ENCODE measurements at places on chromosomes 2 and 18.

- no peak for DNase-seq
These were observed 92.7 kb downstream of the USP40 start for GRCh38 chr2:233473878-233474277.

DNA sequence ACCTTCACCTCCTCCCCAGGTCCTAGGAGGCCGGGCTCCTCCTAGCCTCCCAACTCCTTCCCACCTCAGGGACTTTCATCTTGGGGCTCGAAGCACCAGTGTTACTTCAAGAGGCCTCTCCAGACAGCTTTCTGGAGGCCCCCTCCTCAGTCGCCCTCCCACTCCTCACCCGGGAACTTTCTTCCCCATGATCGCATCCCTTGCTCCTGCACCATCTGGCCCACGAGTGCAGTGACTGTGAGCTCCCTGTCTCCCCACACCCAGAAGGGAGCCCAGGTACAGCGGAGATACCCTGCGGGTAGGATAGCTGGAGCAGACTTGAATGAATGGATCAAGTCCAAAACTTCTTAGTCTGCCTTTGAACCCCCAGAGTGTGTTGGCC, 6.1 kb downstream of the ERFE start:
- no peak for DNase-seq

DNA sequence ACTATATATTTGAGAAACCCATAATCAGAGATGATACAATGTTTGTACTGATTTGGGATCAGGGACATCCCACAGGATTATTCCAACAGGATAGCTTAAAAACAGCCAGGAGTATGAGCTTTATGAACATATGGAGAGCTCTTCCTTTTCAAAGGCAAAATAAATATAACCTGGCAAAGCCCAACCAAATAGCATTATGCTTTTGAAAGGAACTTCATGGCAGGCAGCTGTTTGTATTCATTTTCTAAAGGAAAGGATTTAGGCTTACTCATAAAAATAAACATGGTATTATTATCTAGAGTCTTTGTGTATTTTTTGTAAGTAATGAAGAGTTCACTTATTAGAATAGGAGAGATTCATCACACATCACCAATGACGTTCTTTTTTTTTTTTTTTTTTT, 44.4 kb downstream of the CCDC195 start:
- no peak for DNase-seq

- DNase-seq, result no peak
These were observed 359.4 kb upstream of the CWC22 start for GRCh38 chr2:180366481-180366880.

DNA sequence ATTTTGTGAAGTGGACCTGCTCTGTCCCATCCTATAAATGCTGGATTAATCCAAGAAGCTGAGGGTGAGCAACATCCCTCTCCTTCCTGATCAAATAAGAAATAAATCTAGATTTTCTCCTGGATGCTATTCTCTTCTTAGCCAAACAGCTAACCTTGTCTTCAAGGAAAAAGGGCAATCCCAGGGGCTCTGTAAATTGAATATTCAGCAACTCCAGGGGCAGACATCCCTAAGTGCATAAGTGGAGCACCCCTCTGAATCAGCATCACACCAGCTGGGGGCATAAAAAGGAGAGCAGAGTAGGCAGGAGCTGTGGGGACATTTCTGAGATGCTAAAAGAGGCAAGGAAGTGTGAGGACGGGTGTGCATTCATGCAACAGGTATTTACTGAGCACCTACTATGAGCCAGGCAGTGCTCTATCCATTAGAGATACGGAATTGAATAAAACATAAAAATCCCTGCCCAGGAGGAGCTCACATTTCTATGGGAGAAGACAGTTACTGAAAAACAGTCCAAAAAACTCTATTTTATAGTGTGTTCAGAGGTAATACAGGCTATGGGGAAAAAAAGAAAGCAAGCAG, 2.8 kb upstream of the STEAP3 start:
- DNase-seq, result no peak

DNA sequence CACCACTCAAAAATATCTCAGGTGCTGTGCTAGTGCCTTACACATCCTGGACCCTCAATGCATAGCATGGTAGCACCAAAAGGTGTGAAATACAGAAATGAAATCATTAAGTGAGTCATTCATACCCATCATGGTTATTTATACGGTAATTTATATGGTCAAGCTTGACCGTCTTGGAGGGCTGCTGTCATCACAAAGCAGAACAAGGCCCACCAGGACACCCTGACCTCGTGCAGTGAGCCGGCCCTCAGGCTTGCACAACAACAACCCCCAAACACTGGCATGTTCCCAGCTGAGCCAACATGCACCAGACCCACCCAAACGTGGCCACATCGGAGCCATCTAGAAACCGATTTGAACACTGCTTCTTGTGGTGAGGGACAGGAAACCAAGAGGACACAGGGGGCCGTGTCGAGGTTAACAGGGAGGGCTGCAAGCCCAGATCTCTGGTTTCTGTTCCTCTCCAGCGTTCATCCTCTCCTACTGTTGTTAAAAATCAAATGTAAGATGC, 378.5 kb upstream of the ID2 start:
- DNase-seq, result peak; percentile 52

- DNase-seq, result no peak
These were observed 598.4 kb downstream of the MBD2 start for GRCh38 chr18:53625997-53626599.

DNA sequence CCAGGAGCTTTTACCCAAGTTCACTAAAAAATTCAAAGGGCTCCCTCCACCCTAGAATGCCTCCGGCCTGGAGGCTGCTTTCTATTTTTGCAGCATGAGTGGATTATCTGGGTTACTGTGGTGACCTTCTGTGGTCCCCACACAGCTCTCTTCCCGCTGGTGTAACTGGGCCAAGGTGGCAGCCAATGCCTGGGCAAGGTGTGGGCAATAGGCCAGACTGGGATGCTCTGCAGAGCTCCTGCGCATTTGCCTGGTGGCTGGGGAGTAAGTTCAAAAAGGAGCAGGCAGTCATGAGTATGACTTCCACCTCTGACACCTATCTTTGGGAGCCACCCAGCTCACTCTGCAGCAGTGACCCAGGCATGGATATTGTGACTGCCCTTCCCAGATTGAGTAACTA, 130.5 kb upstream of the SPRED2 start:
- no peak for DNase-seq

DNA sequence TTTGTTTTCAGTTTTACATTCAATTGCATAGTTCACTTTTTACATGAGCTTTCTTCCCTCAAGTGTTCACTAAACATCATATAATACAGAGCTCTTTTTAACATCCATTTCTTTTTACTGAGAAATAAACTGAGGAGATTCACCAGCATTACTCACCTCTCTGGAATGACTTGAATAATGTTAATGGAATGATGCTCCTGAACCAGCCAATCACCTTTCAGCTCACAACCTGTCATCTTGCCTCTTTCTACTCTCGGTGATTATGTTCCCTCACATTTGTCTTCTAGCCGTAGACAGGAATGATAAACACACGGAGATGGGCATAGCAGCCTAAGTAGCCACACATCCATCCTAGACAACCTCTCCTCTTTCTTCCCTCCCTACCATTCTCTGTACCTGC, 301.7 kb downstream of the PAX3 start:
- no peak for DNase-seq

DNA sequence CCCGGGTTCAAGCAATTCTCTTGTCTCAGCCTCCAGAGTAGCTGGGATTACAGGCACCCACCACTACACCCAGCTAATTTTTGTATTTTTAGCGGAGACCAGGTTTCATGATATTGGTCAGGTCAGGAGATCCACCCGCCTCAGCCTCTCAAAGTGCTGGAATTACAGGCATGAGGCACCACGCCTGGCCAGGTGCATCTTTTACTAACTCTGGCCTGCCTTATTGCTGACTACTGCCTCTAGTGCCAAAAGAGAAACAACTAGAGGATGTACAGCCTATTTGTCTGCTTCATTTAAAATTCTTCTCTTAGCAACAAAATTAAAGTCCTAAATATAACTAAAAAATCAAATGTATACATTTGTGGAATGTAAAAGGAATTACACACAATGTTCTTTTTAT, 115.4 kb downstream of the BMPR2 start:
- DNase-seq, result no peak

DNA sequence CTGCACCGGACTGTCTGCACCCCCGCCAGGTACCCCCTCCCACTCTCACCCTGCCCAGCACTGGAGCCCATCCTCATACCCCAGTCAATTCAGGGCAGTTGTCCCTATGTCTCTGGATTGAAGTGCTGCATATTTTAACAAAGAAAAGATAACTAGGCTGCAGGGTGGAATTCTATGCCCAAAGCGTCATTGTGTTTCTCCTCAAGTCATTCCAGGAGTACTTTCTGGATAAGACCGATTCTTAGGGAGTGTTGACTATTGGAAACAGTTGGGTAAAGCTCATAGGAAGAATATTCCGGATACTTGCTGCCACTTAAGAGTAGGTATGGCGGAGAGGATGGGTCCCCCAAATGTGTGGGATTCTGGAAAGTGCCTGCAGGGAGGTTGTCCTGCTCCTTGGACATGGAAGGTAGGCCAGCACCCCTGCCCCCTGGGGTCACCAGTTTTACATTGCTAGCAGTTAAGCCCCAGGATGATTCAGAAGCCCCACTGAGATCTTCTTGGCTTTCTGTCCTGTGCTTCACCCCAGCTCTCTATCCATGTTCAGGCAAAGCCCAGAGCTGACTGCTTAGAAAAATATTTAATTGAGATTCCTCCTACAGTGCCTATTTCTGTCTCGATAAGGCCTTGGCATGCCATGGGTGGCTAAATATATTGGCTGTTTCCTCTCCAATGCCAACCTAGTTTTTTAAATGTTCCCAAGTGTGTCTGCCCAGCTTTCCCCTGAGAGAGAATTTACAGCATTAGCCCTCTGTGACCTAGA, 48.2 kb downstream of the RPL37A start:
- no peak for DNase-seq

DNA sequence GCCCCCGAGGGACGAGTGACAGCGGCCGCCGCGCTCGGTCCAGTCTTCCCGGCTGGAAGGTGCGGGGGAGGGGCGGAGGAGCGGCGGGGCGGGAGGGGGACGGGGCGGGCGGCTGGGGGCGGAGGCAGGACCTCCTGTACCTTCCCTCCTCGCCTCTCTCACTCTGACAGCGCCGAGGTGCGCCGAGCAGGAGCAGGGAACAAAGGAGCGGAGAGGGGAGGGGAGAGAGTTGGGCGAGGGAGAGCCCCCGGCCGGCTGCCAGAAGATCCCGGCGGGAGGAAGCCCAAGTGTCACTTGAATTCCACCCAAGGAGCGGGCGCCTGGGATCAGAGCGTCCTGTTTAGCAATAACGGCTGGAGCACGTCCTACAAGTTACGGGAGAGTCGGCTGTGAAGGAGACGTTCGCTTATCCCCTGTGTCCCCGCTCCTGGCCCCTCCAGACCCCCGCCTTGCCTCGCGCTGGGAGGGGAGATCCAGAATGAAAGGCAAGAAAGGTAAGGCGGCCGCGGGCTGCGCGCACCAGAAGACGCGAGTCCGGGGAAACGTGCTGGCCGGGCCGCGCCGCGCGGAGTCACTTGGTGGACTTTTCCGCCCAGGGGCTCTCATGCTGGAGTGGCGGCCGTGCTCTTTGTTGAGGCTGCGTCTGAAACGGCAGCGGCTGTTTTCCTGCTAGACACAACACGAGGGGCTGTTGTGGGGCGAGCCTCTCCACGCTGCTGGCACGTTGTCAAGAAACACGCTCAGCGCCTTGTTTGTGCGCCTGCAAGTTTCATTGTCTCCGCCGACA, at the start of gene TGIF1:
TGIF1 (plus strand) TSS at position 161 of the 787 bp plus-strand sequence; CDS start at position 479, 318 bp downstream.
- DNase-seq, result peak; percentile 39

- no peak for DNase-seq
These were observed 17.7 kb upstream of the CYP1B1 start for GRCh38 chr2:38093527-38094165.

GRCh38 chr2:124162256-124162655, 137.2 kb downstream of the CNTNAP5 start:
- no peak for DNase-seq

- no peak for DNase-seq
These were observed 310.1 kb downstream of the EXOC6B start for GRCh38 chr2:72515696-72516095.

- DNase-seq, result no peak
These were observed 70.7 kb upstream of the HNRNPA3 start for GRCh38 chr2:177141866-177142265.

DNA sequence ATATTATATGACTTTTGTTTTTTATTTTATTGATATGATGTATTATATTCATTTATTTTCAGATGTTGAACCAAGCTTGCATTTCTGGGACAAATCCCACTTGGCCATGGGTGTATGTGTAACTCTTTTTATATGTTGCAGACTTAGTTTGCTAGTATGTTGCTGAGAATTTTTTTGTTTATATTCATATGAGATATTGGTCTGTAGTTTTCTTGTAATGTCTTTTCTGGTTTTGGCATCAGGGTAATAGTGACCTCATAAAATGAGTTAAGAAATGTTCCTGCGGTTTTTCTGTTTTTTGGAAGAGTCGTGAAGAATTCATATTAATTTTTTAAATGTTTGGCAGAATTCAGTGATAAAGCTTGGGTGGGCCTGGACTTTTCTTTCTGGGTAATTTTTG, 88.7 kb downstream of the ASB1 start:
- DNase-seq, result no peak

- DNase-seq, result no peak
These were observed 207.3 kb downstream of the HAUS1 start for GRCh38 chr18:46311491-46311890.

- DNase-seq, result no peak
These were observed 41.0 kb downstream of the POLE4 start for GRCh38 chr2:74999468-74999867.

DNA sequence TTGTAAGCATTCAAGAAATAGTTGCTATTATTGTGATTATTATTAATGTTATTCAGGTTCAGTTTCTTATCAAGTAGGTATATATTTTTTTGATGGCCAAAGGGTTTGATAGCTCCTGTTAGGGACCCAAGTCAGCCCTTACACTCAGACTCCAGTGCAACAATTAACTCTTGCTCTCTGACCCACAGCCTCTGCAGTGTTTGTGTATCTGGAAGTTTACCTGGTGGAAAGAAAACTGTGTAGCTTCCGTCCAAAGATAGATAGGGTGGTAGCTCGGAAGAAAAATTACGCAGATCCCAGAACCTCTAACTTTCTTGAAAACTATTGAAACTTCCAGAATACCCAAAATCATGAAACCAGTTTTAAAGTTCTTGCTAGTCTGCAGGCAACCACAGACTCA, 58.6 kb upstream of the IGFBP2 start:
- DNase-seq, result no peak

DNA sequence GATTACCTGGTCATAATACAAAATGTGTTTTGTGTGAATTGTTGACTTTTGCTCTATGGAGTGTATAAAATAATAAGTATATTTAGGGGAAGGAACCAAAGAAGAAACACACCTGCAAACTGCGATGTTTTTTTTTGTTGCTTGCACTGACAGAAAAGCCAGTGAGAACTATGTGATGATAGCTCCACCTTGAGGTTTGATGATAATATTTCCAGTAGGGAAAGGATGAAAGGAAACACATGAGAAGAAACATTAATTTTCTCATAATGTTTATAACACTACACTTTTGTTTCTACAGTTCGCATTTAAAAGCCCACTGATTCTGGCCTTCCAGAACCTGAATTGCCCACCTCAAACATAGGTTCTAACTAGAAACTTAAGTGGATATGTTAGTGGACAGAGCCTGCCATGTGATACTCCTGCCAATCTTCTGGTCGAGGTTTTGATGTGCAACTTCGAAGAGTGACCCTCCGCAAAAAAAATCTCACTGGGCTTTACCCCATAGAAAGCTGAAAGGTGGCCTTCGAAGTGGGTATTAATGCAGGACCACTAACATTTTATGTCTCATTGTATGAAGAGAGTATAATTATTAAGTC, 476.4 kb upstream of the SPHKAP start:
- DNase-seq, result no peak

GRCh38 chr18:39840406-39840805, 2114.6 kb upstream of the PIK3C3 start:
- no peak for DNase-seq

Measured in thymus (tissue), 14 donors.